ENCODE measurements at places on chromosomes 5 and 9.

- no peak for DNase-seq
Measured at GRCh38 chr9:99491408-99492158, 269.5 kb downstream of the SEC61B start.

DNA sequence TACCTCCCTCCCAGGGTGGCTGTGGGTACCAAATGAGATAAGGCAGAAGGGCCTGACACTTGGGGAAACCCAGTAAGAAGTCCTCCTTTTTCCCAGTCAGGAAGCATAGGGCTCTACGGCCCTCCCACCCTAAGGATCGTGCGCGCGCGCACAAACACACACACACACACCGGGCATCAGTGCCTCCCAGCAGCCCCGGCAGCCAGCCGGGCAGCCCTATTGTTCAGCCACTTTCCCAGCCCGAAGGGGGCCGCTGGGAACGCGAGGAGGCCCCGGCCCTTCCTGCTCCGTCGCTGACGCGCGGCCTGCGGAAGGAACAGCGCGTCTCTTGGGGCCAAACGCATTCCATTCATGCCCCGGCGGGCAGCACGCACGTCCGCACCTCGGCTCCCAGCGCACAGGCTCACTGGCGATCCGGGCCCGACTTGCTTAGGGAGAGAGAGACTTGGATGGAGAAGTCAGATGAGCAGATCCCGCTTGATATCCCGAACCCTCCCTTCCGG is 22.6 kb downstream of the DUSP1 start:
- DNase-seq: no peak

DNA sequence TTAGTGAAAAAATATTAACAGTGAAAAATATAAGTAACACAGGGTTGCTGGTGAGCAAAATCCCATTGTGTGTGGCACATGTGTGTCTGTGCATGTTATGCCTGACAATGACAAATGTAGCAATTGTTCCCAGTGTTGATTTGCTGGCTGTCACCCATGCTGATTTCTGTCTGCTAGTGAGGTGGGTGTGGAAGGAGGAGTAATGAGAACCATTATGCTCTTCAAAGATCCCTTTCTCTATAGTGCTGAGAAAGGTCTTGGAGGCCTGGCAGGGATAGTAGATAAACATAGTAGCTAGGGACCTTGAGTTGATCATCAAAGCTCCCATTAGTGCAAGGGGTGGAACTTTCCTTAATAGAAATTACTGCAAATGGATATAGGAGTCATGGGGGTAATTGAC is 152.5 kb upstream of the CLINT1 start:
- DNase-seq: no peak

- DNase-seq: no peak
Measured at GRCh38 chr5:102218159-102218558, 77.9 kb downstream of the SLCO4C1 start.

DNA sequence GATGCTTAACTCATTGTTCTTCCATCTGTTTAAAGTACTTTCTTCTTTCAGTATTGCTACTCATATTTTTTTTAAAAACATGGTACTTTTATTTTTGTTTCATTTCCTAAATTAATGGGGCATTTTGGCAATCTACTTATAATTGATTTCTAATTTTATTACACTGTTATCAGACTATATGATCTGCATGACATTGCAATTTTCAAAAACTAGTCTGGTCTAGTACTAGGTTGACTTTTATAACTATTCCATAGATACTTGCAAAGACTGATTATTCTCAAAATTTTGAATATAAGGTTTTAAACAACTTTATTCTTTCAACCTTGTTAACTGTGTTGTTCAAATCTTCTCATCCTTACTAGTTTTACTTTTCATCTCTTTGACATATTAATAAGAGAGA is 63.9 kb upstream of the MVB12B start:
- no peak for DNase-seq

GRCh38 chr9:81902626-81903025 is 25.6 kb upstream of the SPATA31D4 start:
- no peak for DNase-seq
